ENCODE measurements at places on chromosomes 11 and 22.

- DNase-seq = no peak
Measured at GRCh38 chr11:17559341-17560087, 12.5 kb downstream of the OTOG start.

DNA sequence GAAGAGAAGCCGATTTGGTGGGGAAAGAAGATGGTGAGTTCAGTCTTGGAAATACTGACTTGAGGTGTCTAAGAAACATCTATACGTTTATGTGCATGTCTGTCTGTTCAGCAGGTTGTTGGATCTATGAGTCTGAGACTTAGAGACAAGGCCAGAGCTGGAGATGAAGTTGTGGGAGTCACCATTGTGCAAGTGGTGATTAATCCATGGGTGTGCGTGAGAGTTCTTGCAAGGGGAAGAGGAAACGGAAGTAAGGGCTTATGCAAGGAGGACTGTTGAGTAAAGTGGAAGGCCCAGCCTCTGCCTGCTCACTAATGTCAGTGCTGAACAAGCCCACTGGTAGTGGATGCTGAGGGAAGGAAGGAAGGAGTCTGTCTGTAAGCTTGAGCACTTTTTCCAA lies 9.7 kb downstream of the TMEM45B start:
- no peak for DNase-seq

- no peak for DNase-seq
Measured at GRCh38 chr11:36777311-36777710, 179.3 kb upstream of the RAG2 start.

DNA sequence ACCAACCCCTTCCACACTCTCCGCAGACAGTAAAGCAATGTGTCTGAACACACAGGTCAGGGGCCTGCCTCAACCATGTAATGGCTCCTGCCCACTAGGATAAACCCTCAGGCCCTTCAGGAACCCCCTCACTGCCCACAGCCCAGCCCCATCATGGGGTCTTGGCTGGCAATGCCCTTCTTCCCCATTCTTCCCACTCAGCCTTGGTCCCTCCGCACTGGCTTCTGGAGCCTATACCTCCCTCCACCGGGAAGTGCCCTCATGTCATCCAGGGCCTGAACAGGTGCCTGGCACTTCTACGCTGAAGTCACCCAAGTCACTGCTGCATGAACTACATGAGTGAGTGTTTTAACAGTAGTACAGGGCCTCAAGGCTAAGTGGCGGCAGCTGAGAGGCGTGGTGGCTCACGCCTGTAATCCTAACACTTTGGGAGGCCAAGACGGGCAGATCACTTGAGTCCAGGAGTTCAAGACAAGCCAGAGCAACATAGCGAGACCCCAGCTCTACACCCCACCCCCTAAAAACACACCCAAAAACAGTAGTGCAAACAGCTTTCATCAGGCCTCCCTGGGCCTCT lies 74.8 kb upstream of the PITPNB start:
- no peak for DNase-seq

DNA sequence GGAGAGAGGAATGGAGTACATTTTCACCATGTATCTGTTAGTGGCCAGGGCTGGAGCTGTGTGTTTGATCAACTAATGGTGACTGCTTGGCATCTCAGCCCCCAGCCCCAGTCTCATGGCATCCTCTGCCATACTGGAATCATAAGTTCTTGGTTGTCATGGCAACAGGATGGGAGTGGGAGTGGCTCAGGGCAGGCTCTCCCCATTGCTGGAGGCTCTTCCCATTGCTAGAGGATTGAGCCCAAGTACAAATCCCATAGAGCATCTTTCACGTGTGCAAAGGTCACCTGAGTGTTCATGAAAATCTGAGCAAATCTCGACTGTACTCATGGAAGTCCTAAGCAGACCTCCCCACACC lies 14.9 kb downstream of the DNAJB13 start:
- DNase-seq = no peak

- DNase-seq = no peak
Measured at GRCh38 chr11:120929090-120929489, 94.8 kb upstream of the TBCEL start.

GRCh38 chr11:83779876-83780275 lies 493.7 kb upstream of the CCDC90B start:
- no peak for DNase-seq

- no peak for DNase-seq
Measured at GRCh38 chr11:16184588-16184987, 171.8 kb downstream of the SOX6 start.

- DNase-seq = no peak
Measured at GRCh38 chr11:111672949-111673348, 70.7 kb downstream of the SIK2 start.

GRCh38 chr22:44014241-44014640 lies 9.9 kb upstream of the PARVB start:
- DNase-seq = no peak

DNA sequence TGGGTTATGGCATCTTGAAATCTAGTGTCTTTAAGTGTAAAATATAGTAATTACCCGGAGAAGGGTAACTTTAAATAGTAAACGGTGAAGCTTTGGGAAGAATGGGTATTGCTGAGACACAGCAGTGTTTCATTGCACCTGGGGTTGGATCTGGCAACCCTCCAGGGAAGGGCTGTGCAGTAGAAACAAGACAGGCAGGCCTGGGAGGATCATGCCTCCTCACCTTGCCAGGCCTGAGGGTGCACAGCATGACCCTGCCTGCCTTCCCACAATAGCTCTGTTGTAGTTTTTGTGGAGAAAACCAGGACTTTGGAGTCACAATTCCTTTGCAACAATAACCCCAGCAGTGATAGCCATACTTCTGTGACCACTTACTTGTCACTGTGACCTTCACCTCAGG lies 64.6 kb upstream of the ADSL start:
- DNase-seq = no peak

- DNase-seq = no peak
Measured at GRCh38 chr11:59574932-59575502, 40.6 kb downstream of the OSBP start.

- no peak for DNase-seq
Measured at GRCh38 chr11:128462922-128463321, 124.4 kb downstream of the ETS1 start.

DNA sequence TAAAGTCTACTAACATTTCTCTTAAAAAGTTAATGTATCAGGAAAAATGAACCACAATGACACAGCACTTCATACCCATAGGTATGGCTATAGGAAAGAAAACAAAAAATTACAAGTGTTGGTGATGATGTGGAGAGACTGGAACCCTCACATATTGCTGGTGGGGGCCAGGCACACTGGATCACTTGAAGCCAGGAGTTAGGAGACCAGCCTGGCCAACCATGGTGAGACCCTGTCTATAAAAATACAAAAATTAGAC lies 26.7 kb downstream of the TCF20 start:
- DNase-seq = no peak

DNA sequence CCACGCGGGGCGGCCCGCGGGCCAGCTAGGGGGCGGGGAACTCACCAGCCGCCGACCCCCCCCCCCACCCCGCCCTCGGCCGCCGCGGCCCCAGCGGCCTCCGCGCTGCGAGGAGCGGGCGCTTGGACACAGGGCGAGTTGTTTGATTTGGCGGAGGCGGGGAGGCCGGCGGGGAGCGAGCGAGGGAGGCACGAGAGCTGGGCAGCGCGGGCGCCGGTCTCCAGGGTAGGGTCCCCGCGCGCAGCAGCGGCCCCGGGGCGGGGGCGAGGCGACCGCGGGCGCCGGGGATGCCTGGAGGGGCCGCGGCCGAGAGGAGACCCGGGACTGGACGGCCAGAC lies 64.4 kb downstream of the NAV2 start:
- DNase-seq = no peak

DNA sequence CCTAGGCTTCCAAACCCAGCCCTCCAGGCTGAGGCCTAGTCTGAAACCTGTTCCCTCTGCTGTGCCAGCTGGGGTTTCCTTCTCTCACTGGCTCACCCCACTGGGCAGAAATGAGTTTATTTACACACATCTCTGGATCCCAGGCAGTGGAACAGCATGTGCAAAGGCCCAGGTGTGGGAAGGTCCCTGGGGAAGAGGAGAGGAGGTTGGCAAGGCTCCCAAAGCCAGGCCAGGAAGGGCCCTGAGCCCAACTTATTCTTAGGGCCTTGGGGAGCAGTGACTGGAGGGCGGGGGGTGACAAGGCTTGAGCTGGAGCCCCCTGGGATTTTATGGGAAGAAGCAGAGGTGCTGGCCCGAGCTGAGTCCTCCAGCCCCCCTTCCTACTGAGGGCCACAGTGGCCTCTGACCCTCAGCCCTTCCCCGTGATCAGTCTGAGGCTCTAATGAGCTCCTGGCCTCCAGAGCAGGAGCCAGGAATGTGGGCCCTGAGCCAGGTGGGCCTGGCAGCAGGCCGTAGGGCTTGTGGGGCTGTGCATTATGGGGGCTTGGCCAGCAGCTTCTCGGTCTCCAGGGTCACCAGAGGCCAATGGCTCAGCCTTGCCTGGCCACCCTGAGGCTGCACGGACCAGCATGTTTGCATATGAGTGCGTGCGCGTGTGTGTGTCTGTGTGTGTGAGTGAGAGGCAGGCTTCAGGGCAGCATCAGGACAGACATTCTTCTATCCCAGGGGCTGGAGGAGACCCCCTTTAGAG lies 2.9 kb downstream of the MYO7A start:
- no peak for DNase-seq

DNA sequence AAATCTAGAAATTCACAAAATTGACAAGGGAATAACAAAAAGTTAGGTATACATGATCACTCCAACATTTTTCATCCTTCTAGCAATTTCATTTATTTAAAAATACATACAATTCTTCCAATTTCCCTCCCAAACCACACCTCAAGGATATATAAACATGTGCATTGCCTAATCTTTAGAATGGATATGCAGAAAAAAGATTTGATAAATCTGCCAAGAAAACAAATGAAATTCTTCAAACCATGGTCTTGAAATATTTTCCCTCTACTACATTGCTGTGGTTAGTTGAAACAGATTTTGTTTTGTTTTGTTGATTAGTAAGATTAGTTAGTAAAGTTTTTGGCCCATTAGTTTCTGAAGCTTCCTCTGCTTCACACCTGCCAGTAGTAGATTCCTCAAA lies 703.3 kb upstream of the CCDC179 start:
- no peak for DNase-seq

- DNase-seq = no peak
Measured at GRCh38 chr11:61935861-61936260, 14.3 kb upstream of the BEST1 start.
